ENCODE measurements at places on chromosomes 12 and 14.

DNA sequence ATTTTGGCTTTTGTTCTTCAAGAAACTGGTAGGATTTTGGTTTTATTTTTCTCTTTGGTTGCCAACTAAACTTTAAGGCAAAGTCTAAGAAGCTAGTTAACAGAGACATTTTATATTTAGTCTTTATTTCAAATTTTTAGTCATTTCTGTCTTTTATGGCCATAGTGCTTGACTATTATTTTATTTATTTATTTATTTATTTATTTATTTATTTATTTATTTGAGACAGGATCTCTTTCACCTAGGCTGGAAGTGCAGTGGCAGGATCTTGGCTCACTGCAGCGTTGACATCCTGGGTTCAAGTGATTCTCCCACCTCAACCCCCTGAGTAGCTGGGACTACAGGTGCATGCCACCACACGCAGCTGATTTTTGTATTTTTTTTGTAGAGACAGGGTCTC, 3.1 kb downstream of the MON2 start:
- DNase-seq, result no peak
- no peaks in the 10 kb centered on the region for H3K36me3 ChIP-seq
- no peaks in the 10 kb centered on the region for H3K27me3 ChIP-seq
- H3K4me1 ChIP-seq, result peaks cover 41% of the 10 kb centered on the region

GRCh38 chr14:90288651-90289355, 32.5 kb downstream of the PSMC1 start:
- no peaks in the 10 kb centered on the region for H3K27me3 ChIP-seq
- DNase-seq, result no peak
- H3K36me3 ChIP-seq, result no peaks in the 10 kb centered on the region
- no peaks in the 10 kb centered on the region for H3K4me1 ChIP-seq
- H3K4me3 ChIP-seq, result no peak overlapping the region

- H3K4me3 ChIP-seq, result no peak overlapping the region
- no peaks in the 10 kb centered on the region for H3K36me3 ChIP-seq
- no peak for DNase-seq
- H3K27me3 ChIP-seq, result no peaks in the 10 kb centered on the region
- peaks cover 16% of the 10 kb centered on the region for H3K4me1 ChIP-seq
These were observed 154.2 kb downstream of the CRADD start for GRCh38 chr12:93831374-93831773.

DNA sequence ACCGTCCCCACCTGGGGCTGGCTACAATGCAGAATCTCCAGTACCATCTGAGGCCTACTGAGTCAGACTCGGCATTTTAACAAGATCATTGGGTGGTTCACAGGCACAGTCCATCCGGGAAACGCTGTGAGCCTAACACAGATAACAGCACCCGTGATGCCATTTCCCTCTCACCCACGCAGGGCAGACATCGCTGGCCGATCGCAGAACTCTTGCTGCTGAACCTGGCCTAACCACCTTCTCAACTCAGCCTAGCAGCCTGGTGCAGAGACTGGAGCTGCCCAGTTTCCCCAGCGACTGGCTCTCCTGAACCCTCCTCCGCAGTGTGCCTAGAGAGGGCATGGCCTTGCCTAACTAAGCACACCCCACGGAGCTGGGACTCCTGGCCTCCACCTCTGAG, 83.3 kb downstream of the NCOR2 start:
- no peak overlapping the region for H3K4me3 ChIP-seq
- peaks cover 28% of the 10 kb centered on the region for H3K4me1 ChIP-seq
- no peak overlapping the region for H3K27ac ChIP-seq
- no peaks in the 10 kb centered on the region for H3K27me3 ChIP-seq
- no peak for DNase-seq

DNA sequence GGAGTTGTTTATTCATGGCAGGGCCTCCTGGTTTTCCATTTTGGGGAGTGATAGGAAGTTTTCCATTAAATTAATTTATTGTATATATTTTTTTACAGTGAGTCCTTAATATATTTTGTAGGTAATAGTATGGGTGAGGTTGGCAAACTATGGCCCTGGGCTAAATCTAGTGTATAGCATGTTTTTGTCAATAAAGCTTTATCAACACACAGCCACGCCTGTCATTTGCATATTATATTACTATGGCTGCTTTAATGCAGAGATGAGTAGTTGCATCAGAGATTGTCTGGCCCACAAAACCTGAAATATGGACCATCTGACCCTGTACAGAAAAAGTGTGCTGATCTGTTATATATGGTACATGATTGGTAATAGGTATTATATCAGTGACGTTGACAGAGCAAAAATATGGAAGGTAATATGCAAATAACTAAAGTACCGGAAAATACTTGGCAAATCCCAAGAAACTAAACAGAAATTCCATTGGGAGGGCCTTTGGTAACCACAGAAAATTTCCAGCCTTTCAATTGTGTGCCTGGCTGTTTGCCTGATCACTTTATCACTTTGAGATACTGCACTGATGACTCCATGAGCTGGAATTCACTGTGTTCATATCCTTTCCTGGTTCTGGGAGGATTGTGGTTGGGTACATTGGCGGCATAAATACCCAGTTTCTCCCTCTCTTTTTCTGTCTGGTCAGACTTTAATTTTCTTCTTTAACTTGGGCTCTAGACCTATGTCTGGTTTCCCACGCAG, 61.7 kb upstream of the RFLNA start:
- no peaks in the 10 kb centered on the region for H3K27me3 ChIP-seq
- H3K4me3 ChIP-seq, result no peak overlapping the region
- H3K36me3 ChIP-seq, result no peaks in the 10 kb centered on the region
- H3K4me1 ChIP-seq, result no peaks in the 10 kb centered on the region
- no peak overlapping the region for H3K27ac ChIP-seq

- DNase-seq, result no peak
- no peaks in the 10 kb centered on the region for H3K27me3 ChIP-seq
- H3K4me3 ChIP-seq, result no peak overlapping the region
- H3K36me3 ChIP-seq, result no peaks in the 10 kb centered on the region
- no peaks in the 10 kb centered on the region for H3K4me1 ChIP-seq
- no peak overlapping the region for H3K27ac ChIP-seq
These were observed 14.9 kb upstream of the SCAF11 start for GRCh38 chr12:46005151-46005797.

DNA sequence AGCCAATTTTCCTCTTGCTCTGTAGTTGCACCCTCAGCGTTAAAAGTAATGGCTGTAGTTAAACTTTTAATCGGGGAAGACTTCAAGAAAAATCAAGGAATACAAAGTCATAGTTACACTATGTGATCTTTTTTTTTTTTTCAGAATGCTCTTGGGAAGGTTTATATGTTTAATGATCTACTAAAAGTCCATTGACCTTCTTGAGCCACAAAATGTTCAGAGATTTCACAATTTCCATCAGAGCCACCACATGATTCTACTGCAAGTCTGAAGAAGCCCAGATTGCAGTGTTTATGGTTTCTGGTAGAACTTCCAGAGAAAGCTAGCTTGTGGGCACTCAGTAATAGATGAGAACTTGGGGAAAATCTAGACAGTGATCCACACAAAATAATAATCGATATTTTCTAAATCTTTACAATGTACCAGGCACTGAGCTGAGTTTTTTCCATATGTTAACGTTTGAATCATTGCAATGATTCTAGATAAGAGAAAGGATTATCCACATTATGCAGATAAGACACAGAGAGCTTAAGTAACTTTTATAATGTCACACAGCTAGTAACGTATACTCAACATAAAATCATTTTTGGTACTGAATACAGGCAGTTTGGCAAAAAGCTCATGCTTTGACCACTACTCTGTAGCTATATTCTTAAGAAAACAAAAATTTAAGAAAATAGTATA, 38.3 kb downstream of the GYS2 start:
- no peak for DNase-seq
- no peak overlapping the region for H3K27ac ChIP-seq
- no peaks in the 10 kb centered on the region for H3K4me1 ChIP-seq

- H3K27ac ChIP-seq, result no peak overlapping the region
- H3K27me3 ChIP-seq, result no peaks in the 10 kb centered on the region
- no peaks in the 10 kb centered on the region for H3K36me3 ChIP-seq
- DNase-seq, result no peak
These were observed 9.3 kb upstream of the OAS3 start for GRCh38 chr12:112928978-112929377.

GRCh38 chr12:68537571-68537970, 73.1 kb upstream of the RAP1B start:
- no peak for DNase-seq
- peaks cover 11% of the 10 kb centered on the region for H3K4me1 ChIP-seq
- H3K36me3 ChIP-seq, result no peaks in the 10 kb centered on the region
- H3K4me3 ChIP-seq, result no peak overlapping the region
- H3K27me3 ChIP-seq, result no peaks in the 10 kb centered on the region

GRCh38 chr12:106840243-106840642, 65.8 kb downstream of the RIC8B start:
- no peak for DNase-seq
- H3K36me3 ChIP-seq, result no peaks in the 10 kb centered on the region
- peaks cover 37% of the 10 kb centered on the region for H3K4me1 ChIP-seq
- H3K4me3 ChIP-seq, result no peak overlapping the region
- no peak overlapping the region for H3K27ac ChIP-seq

GRCh38 chr12:99153293-99153692, 494.3 kb upstream of the GARIN6 start:
- no peak overlapping the region for H3K27ac ChIP-seq
- H3K36me3 ChIP-seq, result no peaks in the 10 kb centered on the region
- H3K4me1 ChIP-seq, result no peaks in the 10 kb centered on the region
- no peaks in the 10 kb centered on the region for H3K27me3 ChIP-seq
- no peak for DNase-seq
